Cerebellar nuclear complex (tissue), 1 donor: ENCODE measurements at places on chromosomes 2 and 18.

GRCh38 chr18:79987566-79987965 lies 797 bp downstream of the TXNL4A start:
- no peak for DNase-seq

DNA sequence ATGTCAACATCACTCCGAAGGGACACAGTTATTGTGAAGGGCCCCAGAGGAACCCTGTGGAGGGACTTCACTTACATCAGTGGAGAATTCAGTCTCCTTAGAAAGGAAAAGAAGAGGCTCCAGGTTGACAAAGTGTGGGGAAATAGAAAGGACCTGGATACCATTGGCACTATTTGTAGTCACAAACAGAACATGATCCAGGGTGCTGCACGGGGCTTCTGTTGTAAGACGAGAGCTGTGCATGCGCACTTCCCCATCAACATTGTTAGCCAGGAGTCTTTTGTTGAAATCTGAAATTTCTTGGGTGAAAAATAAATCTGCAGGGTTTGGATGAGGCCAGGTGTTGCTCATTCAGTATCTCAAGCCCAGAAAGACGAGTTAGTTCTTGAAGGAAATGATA lies 2.4 kb upstream of the ALPK2 start:
- no peak for DNase-seq

DNA sequence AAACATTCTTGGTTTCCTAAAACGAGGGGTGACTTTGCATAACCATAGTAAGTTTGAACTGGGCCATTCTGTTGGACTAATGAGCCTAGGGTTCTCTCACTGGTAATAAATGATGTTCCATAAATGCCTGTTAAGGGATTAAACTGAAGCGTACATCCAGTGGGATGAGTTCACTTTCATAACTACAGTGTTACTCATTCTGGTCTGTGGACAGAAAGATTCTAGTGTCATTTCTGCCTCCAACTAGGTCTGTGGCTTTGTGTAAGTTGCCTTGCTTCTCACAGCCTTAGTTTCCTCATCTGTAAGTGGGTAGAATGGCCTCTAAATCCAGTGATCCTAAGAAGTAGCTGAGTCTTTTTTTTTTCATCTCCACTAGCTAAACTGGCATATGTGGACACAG lies 1860.6 kb upstream of the PIK3C3 start:
- DNase-seq = no peak

GRCh38 chr18:59387687-59388565 lies 28.9 kb upstream of the LMAN1 start:
- no peak for DNase-seq

GRCh38 chr2:149064856-149065630 lies 26.5 kb downstream of the LYPD6B start:
- no peak for DNase-seq

DNA sequence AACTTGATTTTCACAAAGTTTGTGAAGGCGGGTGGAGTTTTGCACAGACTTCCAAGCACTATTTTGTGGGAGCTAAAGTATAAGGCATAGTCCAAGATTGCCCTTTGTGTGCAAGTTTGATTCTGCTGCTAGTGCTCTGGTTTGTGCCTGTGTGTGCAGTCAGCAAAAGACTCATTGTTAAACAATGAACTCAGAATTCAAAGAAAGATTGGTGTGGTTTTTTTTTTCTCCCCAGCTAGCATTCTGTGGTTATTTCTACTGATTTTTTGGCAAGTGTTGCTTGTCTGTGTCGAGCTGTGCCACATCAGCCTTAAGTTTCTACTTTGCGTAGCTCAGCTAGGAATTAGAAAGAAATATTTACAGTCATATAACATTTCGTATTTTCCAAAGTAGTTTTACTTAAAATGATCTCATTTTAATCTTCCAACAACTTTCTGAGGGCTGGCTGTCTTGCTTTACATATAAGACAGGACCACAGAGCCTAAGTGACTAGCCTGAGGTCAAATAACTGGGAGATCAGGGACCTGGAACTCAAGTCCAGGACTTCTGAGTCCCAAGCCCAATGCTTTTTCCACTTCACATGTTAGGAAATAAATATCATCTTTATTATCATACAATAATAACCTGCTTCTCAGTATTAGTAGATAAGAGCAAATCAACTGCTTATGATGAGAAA lies 69.8 kb downstream of the BABAM2 start:
- no peak for DNase-seq

GRCh38 chr2:29615183-29615582 lies 306.2 kb downstream of the ALK start:
- no peak for DNase-seq

DNA sequence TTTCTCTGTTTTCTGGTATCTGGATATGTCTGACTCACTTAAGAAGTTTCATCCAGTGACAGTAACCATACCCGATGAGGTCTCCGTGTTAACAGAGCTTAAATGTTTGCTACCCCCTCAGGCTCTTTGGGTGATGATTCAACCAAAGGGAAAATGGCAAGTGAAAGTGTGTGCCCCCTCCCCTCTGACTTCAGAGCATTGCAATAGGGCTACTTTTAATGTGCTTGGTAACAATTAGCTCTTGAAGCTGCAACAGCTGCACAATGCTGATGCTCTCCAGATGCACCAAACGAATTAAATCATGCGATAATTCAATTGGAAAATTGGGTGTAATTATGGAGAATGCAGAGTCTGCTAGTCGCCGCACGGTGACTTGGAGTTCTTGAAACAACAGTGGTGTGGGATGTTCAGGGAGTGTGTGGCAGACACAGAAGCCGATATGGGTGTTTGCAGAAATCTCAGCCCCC lies 270.7 kb downstream of the ALK start:
- DNase-seq = no peak
